ENCODE measurements at places on chromosomes 16 and 17. TPM values are rescaled to one million over a fixed set of nuclear protein-coding genes. Genes with fewer than 3 reads are reported as not detected.

Gene TEKT5
- not detected for total RNA-seq

Gene ORMDL3
- 70.6 TPM for total RNA-seq

Gene DBNDD1
- total RNA-seq, result 64.6 TPM

- H3K36me3 ChIP-seq, result no peaks in the 10 kb centered on the region
- H3K4me3 ChIP-seq, result no peak overlapping the region
- no peaks in the 10 kb centered on the region for H3K27me3 ChIP-seq
- no peak overlapping the region for H3K27ac ChIP-seq
These were observed 43.5 kb downstream of the COG7 start for GRCh38 chr16:23409522-23409921.

- DNase-seq, result no peak
- H3K27me3 ChIP-seq, result no peaks in the 10 kb centered on the region
These were observed 4.1 kb downstream of the LPCAT2 start for GRCh38 chr16:55512941-55513340.

DNA sequence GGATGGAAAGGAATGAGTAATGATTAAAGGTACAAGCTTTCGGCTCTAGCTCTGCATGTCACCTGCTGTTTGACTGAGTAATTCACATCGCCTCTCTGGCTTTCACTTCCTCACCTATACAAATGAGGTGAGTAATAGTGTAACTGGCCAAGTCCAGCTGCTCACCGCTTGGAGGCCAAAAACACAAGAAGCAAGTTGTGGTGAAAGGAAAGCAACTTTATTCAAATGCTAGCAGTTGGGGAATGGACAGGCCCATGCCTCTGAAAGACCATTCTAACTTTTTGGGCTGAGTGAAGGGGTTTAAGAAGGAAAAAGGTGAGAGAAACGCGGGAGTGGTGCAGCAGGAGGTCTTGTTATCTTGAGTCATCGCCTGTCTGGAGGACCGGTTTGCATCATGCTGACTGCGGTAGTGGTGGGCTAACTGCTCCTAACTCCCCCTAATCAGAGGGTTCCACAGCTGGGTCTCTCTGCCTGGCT, 45.7 kb upstream of the CSNK2A2 start:
- no peaks in the 10 kb centered on the region for H3K27me3 ChIP-seq
- H3K4me3 ChIP-seq, result no peak overlapping the region
- no peaks in the 10 kb centered on the region for H3K4me1 ChIP-seq
- no peak overlapping the region for H3K27ac ChIP-seq

DNA sequence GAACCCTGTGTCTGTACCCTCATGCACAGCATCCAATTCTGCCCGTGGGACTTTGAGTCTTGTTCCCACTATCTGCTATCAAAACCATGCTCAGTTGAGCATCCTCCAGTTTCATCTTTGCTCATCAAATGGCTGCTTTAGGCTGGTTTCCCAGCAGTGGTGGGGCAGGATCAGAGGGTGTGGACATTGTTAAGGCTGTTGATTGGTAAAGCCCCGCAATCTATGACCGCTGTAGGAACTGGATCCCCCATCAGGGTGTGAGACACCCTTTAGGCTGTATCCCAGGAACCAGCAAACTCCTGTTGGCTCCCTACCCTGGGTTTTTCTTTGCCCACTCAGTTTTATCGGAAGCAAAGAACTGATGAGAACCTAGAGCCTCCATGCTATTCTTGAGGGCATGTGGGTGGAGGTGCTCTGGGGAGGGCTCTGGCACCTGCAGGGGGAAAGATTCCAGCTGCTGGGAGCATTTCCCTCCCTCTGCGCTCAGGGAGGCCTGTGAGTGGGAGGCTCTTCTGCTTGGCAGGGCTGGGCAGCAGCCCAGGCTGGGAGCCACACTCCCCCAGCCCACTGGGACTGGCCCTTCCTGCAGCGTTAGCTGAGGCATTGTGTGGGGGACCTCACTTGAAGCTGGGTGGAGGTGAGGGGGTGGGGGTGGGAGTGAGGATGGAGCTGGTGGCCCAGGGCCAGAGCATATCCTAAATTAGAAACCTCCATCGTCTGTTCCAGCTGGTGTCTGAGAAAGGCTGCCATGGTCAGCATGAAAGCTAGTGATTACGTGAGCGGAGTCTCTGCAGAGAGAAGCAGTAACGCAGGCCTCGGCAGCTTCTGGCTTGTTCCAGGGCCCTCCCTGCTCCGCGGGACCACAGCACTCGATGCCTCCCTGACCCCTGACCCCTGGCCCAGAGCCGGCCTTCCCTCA, 160.6 kb downstream of the IRF8 start:
- H3K27me3 ChIP-seq, result no peaks in the 10 kb centered on the region
- H3K36me3 ChIP-seq, result no peaks in the 10 kb centered on the region
- H3K4me1 ChIP-seq, result no peaks in the 10 kb centered on the region
- peak; percentile 27 for DNase-seq
- H3K4me3 ChIP-seq, result no peak overlapping the region

DNA sequence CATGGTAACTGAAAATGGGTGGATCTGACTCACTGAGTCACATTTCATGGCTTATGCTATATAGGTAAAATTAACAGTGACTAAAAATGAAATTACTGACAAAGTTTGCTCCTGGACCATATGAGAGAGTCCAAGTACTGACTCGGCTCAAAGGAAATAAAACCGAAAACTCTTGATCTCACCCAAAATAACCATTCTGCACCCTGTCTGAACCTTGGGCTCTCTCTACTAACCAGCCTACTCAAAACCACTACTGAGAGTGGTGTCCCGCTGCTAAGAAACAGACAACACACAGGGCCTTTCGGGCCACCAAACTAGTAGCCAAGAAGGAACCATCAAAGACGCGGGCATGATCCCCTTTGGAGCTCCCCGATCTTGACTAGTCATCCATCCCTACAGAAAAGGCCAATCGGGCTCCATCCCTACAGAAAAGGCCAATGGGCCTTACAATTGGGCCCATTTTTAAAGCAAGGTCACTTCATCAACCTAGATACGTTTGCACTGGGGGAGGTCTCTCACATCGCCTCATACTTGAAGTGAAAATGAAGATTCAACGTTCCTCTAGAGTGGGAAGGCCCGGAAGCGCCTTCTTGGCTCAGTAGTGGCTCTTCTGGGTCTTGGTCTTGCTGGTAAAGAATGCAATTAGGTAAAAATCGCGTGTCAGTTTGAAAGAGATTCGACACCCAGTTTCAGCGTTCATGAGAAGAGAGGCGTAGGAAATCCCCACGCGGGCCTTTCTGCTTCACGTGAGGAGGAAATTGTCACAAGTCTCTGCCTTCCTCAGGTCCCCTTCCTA, 720 bp upstream of the ZPBP2 start:
- no peak overlapping the region for H3K27ac ChIP-seq
- no peak overlapping the region for H3K4me3 ChIP-seq
- H3K27me3 ChIP-seq, result no peaks in the 10 kb centered on the region
- H3K36me3 ChIP-seq, result no peaks in the 10 kb centered on the region

GRCh38 chr17:72754513-72754912, 338.0 kb downstream of the SLC39A11 start:
- H3K27ac ChIP-seq, result no peak overlapping the region
- no peak for DNase-seq
- H3K27me3 ChIP-seq, result no peaks in the 10 kb centered on the region
- H3K4me3 ChIP-seq, result no peak overlapping the region

GRCh38 chr17:65198653-65199382, 61.6 kb downstream of the RGS9 start:
- no peak overlapping the region for H3K27ac ChIP-seq
- H3K27me3 ChIP-seq, result no peaks in the 10 kb centered on the region
- no peak overlapping the region for H3K4me3 ChIP-seq

DNA sequence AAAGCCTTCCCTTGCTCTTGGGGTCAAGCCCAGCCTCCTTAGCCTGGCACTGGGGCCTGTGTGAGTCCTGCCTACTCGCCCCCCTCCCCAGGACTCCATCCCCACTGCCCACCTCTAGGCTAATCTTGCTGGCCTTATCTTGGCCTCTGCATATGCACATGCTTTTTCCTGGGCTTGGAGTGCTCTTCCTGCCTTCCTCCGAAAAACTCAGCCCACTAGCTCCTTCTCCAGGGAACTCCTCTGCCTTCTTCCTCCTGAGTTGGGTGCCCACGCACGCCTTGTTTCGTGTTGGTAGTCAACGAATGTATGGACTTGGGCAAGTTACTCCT, 16.5 kb downstream of the TBX2 start:
- DNase-seq, result no peak
- H3K27ac ChIP-seq, result no peak overlapping the region
- peaks cover 14% of the 10 kb centered on the region for H3K4me1 ChIP-seq
- no peaks in the 10 kb centered on the region for H3K36me3 ChIP-seq

DNA sequence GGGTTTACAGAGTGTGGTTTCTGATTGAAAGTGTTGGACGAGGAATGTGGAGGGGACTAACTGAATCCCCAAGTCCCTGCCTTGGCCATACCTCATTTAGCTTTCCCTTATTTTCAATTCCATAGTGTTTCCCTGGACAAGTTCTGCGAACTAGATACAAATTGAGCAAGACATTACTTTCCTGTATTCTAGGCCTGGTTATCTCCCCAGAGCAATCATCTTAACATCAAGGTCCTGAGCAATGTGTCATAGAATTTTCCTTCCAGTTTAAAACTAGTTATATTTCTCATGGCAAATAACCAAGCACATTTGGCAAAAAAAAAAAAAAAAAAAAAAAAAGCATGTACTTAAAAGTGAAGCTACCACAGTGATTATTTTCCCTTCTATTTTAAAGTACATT, 330.1 kb downstream of the CDH11 start:
- H3K4me1 ChIP-seq, result no peaks in the 10 kb centered on the region
- DNase-seq, result no peak
- H3K36me3 ChIP-seq, result no peaks in the 10 kb centered on the region
- H3K27ac ChIP-seq, result no peak overlapping the region
- no peak overlapping the region for H3K4me3 ChIP-seq

DNA sequence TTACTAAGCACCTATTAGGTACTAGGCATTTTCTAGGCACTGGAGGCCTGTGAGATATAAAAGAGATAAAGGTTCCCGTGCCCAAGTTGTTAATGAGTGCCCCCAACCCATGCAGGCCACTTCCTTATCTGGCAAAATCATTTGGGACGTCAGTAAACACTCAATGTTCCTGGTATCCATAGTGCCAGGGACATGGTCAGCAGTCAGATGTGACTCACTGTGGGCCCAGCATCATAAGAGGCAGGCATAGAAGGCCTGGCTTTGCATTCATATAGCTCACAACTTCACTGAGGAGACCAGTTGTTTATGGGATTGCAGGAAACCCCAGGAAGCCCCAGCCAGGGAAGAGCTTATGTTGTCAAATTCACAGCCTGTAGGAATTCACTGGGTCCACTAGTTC, 81.1 kb downstream of the MRC2 start:
- no peaks in the 10 kb centered on the region for H3K36me3 ChIP-seq
- DNase-seq, result no peak
- H3K27ac ChIP-seq, result no peak overlapping the region
- peaks cover 8% of the 10 kb centered on the region for H3K27me3 ChIP-seq
- H3K4me3 ChIP-seq, result no peak overlapping the region
- peaks cover 12% of the 10 kb centered on the region for H3K4me1 ChIP-seq

DNA sequence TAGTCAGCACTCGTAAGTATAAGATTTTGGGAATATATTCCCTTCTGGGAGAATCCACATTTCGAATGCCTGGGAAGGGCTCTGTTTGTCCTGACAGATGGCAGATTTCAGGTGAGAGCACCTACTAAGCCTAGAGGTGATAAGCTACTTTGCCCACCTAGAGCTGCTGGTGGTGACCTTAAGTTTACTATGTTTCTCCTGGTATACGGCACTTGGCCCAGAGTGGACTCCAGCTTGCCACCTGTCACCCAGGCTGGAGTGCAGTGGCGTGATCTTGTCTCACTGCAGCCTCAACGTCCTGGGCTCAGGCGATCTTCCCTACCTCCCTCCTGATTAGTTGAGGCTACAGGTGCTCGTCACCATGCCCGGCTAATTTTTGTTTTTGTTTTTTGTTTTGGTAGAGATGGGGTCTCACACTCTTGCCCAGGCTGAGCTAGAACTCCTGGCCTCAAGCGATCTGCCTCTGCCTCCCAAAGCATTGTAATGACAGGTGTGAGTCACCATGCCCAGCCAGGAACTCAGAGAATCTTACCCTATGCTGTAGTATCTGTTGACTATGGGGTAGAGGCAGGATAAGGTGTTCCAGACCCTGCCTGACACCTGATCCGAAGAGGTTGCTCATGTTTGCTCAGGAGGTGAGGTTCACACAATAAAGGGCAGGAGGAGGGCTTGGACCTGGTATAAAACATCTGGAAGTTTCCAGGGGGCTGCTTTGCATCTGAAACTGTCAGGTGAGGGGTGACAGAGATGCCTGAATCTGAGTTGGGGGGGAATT, at the start of gene ZG16:
Gene ZG16 (plus strand): TSS at position 681 of the 775 bp plus-strand sequence. CDS start 1,011 bp downstream, outside the sequence.
- H3K4me3 ChIP-seq, result no peak within 1 kb of the TSS
- no peaks in the 10 kb centered on the region for H3K27me3 ChIP-seq
- H3K4me1 ChIP-seq, result peaks cover 54% of the 10 kb centered on the region
- peaks cover 1% of the 10 kb centered on the region for H3K36me3 ChIP-seq
- no peak for DNase-seq

GRCh38 chr16:77591347-77591746, 131.0 kb upstream of the NUDT7 start:
- H3K4me1 ChIP-seq, result no peaks in the 10 kb centered on the region
- H3K36me3 ChIP-seq, result no peaks in the 10 kb centered on the region
- H3K27me3 ChIP-seq, result no peaks in the 10 kb centered on the region
- no peak for DNase-seq
- H3K4me3 ChIP-seq, result no peak overlapping the region
- H3K27ac ChIP-seq, result no peak overlapping the region

- H3K4me1 ChIP-seq, result no peaks in the 10 kb centered on the region
- H3K27ac ChIP-seq, result no peak overlapping the region
- H3K27me3 ChIP-seq, result no peaks in the 10 kb centered on the region
- no peak for DNase-seq
- no peak overlapping the region for H3K4me3 ChIP-seq
- H3K36me3 ChIP-seq, result no peaks in the 10 kb centered on the region
These were observed 16.3 kb upstream of the RBFOX1 start for GRCh38 chr16:7316281-7316888.

Measured in Caco-2 (cell line).